ENCODE measurements at places on chromosomes 7 and 10. TPM values are rescaled to one million over a fixed set of nuclear protein-coding genes. Genes with fewer than 3 reads are reported as not detected.

The ERVW-1 gene
- not detected for total RNA-seq

The SCART1 gene
- 0.18 TPM for total RNA-seq

- DNase-seq = peak; percentile 52
Measured at GRCh38 chr10:128069351-128070051, 56.7 kb downstream of the MKI67 start.

DNA sequence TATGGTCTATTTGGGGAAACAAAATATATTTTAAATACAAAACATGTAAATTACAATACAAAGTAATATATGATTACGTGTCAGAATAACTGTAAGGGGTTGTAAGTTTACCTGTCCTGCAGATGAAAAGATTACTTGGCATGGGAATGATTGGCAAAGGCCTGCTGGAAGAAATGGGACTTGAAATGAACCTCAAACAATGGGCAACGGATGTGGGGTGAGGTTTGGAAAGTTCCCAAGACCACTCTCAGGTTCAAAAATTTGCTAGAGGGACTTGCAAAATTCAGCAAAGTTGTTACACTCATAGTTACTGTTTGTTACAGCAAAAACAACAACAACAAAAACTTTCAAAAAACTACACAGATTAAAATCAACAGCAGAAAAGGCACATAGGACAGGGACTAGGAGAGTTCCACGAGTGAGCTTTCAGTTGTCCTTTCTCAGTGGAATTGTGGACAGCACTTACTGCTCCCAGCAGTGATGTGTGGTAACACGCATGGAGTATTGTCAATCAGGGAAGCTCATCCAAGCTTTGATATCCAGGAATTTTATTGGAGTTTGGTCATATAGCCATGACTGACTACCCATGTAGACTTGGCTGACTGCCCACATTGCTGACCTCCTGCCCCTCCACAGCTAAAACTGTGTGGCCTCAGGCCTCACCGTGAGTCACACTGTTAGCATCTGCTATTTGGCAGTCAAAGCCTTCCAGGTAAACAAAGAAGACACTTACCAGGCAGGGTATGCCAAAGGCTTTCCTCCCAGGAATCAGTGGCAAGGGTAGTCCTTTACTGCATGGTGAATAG, 43.8 kb downstream of the EXOC6 start:
- DNase-seq = peak; percentile 93

GRCh38 chr10:120457431-120458172, 575 bp downstream of the PLPP4 start:
- no peak for DNase-seq

- DNase-seq = no peak
Measured at GRCh38 chr10:30039567-30039966, 19.8 kb downstream of the JCAD start.
